CD4-positive, alpha-beta T cell treated with Interleukin-15 for 1 hour (primary cell): ENCODE measurements at places on chromosomes 4 and X.

GRCh38 chr4:34046580-34046979 is 2197.7 kb downstream of the ARAP2 start:
- no peak for DNase-seq

DNA sequence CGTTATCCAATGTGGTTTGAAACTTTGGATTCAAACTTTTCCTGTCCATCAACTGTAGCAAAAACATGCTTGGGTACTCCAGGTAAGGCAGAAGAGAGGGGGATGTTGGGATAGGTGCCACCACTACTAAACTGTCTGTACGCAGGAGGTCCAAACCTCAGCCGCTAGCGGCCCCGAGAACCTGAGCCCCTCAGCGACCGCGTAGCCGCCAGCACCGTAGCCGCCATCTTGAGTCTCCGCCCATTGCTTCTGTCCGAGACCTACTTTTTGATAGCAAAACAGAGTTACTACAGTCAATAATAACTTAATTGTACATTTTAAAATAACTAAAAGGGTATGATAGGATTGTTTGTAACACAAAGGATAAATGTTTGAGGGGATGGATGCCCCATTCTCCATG is 119.9 kb upstream of the GRID2 start:
- no peak for DNase-seq

DNA sequence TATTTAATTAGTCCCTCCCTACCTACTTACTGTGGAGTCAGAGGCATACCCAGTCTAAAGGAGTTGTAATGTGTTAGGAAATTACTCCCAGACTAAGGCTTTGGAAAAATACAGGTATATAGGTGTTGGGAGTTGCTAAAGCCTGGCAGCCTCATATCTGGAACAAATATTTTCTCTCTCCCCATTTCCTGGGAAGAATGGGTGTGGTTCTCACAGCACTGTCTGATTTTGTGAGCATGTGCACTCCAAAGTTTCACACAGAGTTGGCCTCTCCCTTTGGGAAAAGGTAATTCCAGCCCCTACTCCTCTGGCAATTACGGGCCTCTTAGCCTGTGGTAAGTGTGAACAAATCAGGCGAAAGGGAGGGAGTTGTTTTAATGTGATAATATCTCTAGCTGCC is 187.0 kb downstream of the MID1IP1 start:
- no peak for DNase-seq

DNA sequence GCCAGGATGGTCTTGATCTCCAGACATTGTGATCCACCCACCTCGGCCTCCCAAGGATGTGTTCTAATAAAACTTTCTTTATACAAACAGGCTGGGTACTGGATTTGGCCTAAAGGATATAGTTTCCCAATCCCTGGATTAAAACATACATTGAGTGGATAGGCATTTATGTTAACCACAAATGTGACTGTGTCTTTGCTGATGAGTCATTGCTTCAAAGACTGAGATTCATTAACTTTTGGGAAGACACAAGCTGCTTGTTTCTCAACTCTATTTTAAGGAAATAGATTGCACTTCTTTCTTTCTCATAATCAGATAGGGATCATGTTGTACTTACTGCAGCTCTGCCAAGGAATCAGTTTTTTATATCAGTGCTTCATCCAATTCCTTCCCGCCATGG is 131.3 kb upstream of the AGA start:
- DNase-seq: no peak

DNA sequence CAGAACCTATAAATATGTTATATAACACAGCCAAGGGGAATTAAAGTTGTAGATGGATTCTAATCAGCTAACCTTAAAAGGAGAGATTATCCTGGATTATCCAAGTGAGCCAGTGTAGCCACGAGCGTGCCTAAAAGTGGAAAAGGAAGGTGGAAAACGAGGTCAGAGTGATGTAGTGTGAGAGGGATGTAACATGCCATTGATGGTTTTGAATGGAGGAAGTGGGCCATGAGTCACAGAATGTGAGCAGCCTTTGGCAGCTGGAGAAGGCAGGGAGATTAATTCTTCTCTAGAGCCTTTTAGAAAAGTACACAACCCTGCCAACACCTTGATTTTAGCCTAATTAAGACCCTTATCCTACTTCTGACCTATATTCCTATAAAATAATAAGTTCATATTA is 149.1 kb downstream of the SLC39A8 start:
- DNase-seq: no peak

- DNase-seq: no peak
These were observed 30.0 kb upstream of the SLC9A7 start for GRCh38 chrX:46788902-46789301.

GRCh38 chr4:182478475-182478874 is 235.3 kb downstream of the TENM3 start:
- no peak for DNase-seq

GRCh38 chr4:148964456-148964855 is 522.2 kb upstream of the NR3C2 start:
- DNase-seq: no peak

- no peak for DNase-seq
These were observed 315.8 kb downstream of the RAB28 start for GRCh38 chr4:13168326-13168725.

DNA sequence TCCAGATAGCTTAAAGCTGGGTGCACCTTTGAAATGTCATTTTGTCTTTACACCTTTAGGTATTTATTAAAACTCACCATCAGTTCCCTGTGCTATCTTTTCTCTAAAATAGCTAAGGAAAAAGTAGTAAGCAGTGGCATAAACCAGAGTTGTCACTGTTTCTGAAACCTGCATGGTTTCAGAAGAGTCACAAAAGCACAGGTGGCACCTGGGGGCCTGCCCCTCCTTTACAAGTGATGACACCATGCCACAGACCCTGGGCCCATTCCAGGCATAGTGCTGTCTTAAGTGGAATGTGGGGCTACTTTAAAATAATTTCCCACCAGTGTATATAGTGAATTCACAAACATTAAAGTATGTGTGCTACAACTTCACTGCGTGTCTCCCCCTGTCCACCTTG is 47.8 kb downstream of the DCUN1D4 start:
- DNase-seq: no peak

DNA sequence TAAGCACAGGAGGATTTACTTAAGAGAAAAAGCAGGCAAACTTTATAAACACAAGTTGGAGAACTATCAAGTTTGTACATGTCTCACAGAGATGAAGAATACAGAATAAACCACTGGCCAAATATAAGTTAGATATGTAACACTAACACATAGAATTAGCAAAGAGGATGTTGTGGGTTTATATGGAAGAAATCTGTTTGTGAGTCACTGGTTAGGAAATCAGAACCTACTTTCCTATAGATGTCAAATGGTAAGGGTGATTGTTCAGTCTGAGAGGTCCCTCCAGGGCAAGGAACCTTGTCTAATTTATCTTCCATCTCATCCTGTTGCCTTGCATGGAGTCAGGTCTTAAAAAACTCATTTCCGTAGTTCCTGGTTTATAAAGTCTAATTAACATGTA is 14.8 kb upstream of the ART3 start:
- no peak for DNase-seq

GRCh38 chr4:72110886-72111285 is 79.1 kb downstream of the NPFFR2 start:
- DNase-seq: no peak

DNA sequence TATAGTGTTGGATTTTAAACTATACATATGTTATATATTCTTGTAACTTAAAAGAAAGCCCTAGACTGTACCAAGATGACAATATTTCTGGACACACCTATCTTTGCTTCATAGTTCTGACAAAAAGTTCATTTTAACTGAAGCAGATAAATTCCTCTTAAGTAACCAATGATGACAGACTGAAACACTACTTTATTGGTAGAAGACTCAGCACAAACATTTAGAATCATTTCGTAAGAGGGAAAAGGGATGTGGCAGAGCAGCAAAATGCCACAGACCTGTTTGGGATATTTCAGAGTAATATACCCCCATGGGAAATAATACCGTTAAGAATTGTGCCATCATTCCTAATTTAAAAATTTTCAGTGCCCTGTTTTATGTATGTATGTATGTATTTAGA is 56.2 kb downstream of the APOO start:
- DNase-seq: no peak

GRCh38 chrX:17737710-17737985 is 355 bp downstream of the SCML1 start:
- no peak for DNase-seq

DNA sequence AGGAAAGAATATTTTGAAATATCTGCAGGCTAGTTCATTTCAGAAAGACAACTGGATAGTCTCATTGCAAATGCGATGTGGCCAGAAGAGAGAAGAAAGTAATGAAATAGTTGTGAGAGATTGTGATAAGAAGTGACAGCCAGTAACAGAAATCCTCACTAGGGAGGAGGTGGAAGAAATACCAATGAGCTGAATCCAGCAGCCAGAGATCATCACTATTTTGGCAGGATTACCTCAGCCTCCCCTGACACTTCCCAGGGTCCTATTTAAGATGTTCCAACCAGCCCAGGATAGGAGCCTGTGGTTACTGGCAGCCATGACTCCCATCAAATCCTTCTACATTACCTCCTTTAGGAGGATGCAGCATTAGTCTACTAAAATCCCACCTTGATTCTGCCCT is 76.7 kb upstream of the ARHGAP24 start:
- DNase-seq: no peak

- DNase-seq: no peak
These were observed 87.0 kb downstream of the RNF150 start for GRCh38 chr4:141046255-141046654.

- no peak for DNase-seq
These were observed 47.0 kb upstream of the ANXA10 start for GRCh38 chr4:168045354-168045753.

GRCh38 chrX:85114776-85115175 is 111.1 kb downstream of the APOOL start:
- DNase-seq: no peak

- no peak for DNase-seq
These were observed 281.3 kb upstream of the FTHL17 start for GRCh38 chrX:31353095-31353494.

DNA sequence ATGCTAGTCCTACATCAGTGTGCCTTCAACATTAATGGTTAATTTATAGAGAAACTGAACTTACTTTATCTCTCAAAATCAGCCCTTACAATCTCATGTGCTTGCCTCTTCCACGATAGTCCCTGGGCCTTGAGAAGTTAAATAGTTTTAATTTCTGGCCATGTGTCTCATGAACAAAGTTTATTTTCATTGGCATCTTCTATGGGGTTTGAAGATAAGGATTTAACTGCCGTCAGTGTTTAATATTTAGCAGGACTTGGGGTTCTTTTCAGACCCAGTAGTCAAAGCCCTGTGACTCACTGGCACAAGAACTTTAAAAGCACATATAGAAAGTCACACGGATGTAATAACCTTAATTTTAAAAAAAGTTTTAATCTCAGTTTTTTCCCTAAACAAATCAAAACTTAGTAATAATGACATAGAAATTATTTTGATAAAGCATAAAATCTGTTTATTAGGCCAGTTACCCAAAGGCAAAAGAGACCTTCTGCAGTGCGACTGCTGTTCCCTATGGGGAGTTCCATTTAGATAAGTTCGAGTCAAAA is 10.1 kb upstream of the MPP1 start:
- DNase-seq: no peak

GRCh38 chr4:169131556-169132208 is 121.6 kb upstream of the CBR4 start:
- no peak for DNase-seq

DNA sequence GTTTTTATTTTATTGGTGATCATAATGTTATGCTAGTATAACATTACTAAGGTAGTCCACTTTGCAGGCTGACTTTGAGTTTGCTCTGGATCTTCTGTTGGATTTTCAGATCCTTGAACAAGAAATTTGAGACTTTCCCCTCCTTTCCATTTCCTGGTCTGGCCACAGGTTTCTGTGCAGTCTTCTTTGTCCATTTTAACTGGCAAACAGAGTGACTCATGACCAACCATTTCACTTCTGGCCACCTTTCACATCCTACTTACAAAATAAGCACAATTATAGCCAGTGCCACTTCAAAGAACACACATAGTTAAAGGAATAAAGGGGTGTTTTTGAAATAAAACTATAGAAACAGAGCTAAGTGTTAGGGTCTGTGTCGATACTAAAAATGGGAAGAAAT is 8.4 kb downstream of the ANK2 start:
- DNase-seq: no peak

DNA sequence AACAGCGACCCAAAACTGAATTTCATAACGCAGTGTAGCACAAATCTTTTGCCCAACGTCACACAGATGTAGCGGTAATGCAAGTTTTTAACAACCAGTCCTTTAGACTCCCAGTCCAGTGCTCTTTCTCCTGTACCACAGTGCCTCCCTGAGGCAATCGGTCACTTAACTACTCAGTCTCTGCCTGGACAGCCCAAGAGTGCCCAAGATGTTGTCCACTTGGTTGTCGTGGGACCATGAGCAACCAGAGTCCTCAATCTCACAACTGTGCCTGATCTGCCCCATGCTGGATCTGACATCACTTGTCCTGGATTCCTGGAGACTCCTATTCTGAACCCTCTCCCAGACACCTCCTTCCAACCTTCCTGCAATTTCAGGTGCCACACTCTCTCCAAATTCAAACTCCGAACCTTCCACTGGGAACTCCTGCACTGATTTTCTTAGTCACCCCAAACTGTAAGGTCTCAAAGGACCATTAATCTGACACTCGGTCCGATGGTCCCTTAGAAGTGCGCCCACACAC is 702 bp downstream of the MMGT1 start:
- DNase-seq: no peak

- no peak for DNase-seq
These were observed 57.2 kb upstream of the BEX4 start for GRCh38 chrX:103157496-103158316.

GRCh38 chr4:67744561-67745283 is 9.5 kb downstream of the GNRHR start:
- no peak for DNase-seq

GRCh38 chr4:128951316-128951715 is 141.8 kb downstream of the JADE1 start:
- no peak for DNase-seq

- DNase-seq: no peak
These were observed 54.9 kb downstream of the UBQLN2 start for GRCh38 chrX:56618323-56618722.

DNA sequence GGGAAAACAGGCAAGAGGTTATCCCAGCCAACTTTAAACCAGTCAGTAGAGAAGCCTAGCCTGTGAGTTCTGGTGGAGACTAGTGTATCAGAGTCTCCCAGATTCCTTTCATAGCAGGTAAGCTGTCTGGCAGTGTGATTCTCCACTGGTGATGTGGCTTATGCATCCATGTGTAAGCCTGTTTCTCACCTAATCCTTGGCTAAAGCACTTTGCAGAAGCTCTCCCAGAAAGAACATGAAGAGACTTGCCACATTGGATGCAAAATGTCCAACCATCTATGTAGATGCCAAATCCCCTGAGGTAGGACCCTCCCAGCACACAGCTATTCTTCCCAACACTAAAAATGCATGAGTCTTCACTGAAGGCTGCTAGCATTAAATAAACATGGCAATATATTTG is 111.7 kb downstream of the CHRNA9 start:
- DNase-seq: no peak

DNA sequence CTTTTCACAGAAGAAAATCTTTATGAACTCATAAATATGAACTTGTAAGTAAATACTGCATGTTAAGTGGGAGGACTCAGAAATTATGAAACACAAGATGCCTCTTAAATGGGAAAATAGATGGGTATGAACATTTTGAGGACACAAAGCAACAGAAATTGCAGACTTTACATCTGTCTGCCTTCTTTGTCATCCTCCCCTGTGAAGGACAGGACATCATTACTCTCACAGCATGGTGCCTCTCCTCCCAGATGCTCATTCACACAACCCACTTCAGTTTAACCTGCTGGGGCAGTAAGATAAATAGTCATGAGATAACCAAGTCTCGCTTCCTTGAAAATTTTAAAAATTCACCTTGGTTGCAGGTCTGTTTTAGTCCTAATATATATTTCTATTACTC is 144.5 kb downstream of the APBB2 start:
- no peak for DNase-seq
